ENCODE measurements at places on chromosomes 3 and 15.
A peak's percentile ranks its signal among the peaks of the same experiment; 100 is the strongest.

- peak; percentile 64 for DNase-seq
These were observed 43.7 kb downstream of the PCSK6 start for GRCh38 chr15:101445562-101446517.

GRCh38 chr3:130835483-130835882 is 58.4 kb upstream of the ATP2C1 start:
- no peak for DNase-seq

- DNase-seq, result no peak
These were observed 323.8 kb upstream of the PPP2R3A start for GRCh38 chr3:135641761-135642160.

- no peak for DNase-seq
These were observed 355.6 kb upstream of the THRB start for GRCh38 chr3:24850245-24850644.

- no peak for DNase-seq
These were observed 36.8 kb downstream of the FNDC3B start for GRCh38 chr3:172076212-172076611.

GRCh38 chr15:91153954-91154353 is 53.9 kb downstream of the SV2B start:
- no peak for DNase-seq

DNA sequence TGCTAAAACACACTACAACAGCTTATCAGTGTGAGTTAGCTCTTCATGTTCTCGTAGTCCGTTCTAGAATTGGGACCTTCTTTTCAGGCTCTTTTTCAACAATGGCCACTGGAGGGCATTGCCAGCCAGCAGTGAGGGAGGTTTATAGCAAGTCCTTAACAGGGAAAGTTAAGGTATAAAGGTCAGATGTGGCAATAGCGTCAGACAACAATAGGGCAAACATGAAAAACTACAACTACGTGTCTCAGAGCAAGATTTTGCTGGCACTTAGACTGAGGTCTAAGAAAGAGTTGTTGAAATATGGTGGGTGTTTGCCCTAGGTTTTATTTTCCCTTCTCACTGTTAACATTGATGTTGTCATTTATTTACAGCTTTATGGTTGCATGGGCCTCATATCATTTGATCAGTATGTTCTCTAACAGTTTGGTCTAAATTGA is 161.4 kb downstream of the GMNC start:
- DNase-seq, result peak; percentile 50

DNA sequence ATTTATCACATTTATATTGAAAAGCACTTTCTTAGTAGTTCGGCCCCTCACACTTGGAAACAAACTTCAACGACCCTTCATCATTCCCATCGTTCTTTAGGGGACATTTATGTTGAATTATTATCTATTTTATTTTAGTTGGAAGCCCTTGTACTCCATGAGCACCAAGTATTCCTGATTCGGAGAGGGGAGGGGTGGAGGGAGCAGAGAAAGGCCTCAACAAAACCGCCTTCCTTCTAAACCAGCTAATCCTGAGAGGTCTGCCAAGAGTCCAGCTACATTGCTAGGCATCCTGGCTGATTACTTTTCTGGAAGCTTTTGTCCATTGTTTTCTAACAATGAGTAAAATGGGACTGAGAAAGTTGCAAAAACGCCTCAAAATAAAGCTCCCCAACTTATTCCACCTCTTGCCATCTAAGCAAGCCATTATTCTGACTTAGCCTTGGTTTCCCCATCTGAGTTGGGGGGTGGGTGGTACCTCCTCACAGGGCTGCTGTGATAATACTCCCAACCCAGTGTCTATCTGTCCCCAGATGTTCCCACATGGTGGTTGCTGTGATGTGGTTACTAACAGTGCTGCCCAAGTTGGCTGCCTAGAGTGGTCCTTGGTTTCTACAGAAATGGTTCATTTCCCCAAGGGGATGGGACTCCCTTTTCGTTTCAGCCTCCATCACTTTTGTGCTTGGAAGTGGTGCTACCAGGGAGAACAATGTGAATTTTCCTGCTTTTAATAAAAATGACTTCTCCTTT is 1.2 kb upstream of the TMEM158 start:
- DNase-seq, result no peak

GRCh38 chr3:133868186-133868585 is 27.5 kb downstream of the RAB6B start:
- DNase-seq, result no peak

DNA sequence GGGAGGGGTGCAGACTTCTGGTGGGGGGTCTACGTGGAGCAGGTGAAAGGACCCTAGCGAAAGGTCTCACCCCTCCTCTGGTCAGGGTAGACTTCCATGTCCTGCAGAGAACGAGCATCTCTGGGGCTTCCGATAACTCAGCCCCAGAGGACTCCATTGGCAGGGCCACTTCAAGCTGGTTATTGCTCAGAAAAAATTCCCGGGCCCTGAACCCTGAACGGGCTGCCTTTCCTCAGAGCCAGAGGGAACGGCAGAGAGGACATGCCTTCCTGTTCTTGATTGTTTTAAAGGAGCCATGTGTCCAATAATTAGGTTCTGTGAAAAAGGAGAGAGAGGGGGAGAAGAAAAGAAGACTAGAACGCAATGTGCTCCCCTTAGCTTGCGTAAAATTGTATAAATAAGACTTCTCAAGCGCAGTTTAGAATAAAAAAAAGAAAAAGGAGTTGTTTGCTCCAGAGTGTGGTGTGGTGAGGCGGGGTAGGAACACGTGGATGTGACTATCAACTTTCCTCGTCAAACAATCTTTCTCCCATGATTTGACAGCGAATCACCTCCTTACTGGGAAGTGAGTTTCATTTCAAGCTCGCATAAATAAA is 193.4 kb upstream of the UBE2E1 start:
- DNase-seq, result peak; percentile 23

GRCh38 chr3:45870099-45870498 is 16.2 kb upstream of the CCR9 start:
- no peak for DNase-seq

- no peak for DNase-seq
These were observed 9.4 kb upstream of the CHAC1 start for GRCh38 chr15:40943764-40944365.

DNA sequence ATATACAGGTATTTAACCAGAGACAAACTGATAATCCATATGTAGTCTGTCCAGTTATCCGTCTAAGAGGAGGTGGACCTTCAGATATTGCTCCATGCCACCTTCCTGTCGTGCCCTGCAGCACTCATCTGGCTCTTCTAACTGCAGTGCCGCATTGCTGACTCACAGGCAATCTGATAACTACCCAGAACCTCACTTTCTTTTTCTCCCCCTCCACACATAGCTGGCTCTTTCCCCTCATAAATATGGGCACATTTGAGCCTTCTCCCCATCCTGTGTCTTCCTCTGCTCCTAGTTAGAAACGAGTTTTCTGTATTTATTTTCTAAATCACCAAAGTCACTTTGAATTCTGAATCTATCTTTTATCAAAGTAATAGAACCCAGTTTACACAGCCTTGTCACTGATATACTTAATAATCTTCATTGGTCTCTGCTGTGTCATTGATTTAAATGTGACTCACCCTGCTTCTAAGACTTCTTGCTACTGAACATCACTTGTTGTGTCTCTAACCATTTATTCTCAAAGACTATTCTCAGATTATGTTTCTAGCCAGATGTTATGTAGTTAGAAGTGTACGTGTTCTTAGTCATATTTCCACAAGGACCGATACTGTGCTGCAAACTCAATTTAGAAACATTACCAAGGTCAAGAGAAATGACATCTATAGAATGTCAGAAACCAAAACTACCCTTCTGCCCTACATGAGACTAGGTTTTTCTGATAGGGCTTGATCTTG is 17.4 kb upstream of the KCNMB2 start:
- no peak for DNase-seq

DNA sequence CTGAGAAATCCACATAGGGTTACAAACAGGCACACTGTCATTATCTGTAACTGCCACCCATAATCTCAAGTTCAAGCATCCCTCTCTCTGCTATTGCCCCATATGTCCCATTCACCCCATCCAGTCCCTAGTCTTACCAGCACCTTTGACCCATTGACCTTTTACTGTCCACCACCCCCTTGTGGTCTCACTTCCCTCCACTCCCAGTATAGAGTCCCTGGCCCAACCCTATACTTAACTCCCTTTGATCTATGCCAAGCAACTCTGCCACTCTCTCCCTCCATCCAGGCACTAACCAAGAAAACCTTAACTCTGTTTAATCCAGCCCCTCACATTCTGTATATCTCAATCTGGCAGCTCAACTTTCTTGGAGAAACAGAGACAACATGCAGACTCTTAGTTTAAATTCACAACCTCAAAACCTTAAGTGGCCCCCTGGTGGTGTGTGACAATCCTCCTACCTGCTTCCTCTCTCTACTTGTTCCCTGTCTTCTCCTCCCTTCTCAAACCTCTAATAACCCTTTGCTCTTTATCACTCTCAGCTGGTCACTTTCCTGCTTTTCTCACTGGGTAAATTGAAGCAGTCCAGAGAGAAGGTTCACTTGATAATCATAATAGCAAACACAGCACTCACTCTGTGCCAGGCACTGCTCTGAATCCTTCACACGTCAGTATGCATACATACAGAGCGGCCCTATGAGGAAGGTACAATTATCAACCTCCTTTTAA is 162.7 kb downstream of the STT3B start:
- no peak for DNase-seq

- DNase-seq, result no peak
These were observed 51.6 kb downstream of the SEMA3G start for GRCh38 chr3:52393131-52393807.

DNA sequence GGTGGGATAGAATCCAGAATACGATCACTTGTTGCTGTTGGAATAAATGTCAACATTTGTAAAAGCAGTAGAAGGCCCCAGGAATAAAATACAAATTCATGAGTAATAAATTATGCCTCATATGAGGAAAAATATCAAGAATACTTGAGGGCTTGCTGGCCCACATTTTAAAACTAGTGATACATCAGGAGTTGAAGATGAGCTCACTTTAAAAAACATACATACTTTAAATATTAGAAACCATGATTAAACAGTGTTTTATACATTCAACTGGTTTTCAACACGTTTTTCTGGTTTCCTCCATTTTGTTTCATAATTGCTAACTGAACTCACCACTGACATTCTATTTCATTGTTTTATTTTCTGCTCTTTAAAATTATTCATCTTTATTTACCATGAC is 141.4 kb downstream of the TFG start:
- no peak for DNase-seq

- no peak for DNase-seq
These were observed 550 bp downstream of the CLN6 start for GRCh38 chr15:68228971-68229385.

DNA sequence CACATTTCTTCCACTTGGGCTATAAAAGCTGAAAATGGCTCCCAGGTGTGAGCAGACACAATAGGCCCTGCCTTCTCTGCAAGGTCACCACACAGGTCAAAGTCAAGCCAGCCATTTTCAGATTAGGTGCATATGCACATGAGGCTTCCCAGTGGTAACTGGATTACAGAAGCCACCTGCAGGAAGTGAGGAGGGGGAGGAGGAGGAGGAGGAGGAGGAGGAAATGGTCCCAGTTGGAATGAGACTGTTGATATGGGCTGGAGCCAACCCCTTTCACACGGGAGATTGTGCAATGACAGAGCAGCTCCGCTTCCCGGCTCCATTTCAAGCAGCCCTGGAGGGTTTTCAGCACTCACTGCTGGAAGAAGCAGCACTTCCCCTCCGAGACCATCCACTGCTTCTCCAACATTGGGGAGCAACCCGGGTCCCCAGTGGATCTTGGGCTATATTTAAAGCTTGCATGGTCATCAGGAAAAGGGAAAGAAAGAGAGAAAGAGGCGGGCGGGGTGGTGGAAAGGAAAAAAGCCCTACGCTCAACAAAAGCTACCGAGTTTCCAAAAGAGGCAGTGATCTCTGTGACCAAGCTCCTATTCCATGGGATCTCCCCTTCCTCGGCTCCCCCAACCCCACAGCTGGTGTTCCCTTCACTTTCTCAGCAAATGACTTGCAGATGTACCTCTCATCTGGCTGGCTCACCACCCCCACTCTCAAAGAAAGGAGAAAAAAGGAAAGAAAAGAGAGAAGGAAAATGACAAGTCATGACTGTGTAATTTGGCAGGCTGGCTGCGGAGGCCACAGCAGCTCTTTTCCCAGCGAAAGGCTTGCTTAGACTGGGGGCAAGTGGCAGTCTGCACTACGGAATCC is 58.3 kb downstream of the LRIG1 start:
- DNase-seq, result peak; percentile 53

DNA sequence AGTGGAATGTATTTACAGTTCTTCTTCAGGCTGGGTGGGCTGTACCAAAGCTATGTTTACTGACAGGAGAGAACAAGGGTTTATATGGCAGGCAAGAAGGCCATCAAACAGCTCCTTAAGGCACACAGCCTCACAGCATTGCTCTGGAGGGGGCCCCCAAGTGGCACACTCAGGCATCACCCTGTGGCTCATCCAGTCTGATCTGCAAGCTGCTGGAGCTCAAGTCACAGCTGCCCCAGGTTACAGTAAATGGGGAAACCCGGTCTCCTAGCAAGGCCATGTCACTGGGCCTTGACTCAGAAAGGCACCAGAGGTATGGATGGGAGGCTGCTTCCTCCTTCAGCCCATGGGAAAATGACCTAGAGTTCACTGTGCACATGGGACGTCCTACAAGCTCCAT is 67.5 kb downstream of the TFG start:
- DNase-seq, result no peak

DNA sequence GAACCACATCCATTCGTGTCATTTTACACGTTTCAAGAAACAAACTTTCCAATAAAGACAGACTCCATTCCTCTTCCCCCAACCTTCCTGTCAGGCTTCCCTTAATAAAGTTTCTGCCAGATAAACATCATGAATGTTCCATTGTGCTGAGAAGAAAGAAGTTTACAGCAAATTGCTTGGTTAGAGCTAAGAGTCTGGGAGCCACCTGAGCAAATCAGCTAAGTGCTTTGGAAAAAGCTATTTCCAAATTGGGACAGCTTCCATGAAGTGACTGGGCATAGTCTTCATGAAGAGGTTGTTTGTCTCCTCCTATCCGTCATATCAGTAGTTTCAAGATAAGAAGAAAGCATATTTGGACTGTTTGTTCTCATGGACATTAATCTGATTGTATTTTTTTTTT is 77.0 kb downstream of the MAGI1 start:
- no peak for DNase-seq
